Inflammatory macrophage treated with lipopolysaccharide for 4 hours (primary cell): ENCODE measurements at places on chromosomes 1 and 21.

- DNase-seq = no peak
Measured at GRCh38 chr1:247216261-247216660, 39.6 kb upstream of the VN1R5 start.

DNA sequence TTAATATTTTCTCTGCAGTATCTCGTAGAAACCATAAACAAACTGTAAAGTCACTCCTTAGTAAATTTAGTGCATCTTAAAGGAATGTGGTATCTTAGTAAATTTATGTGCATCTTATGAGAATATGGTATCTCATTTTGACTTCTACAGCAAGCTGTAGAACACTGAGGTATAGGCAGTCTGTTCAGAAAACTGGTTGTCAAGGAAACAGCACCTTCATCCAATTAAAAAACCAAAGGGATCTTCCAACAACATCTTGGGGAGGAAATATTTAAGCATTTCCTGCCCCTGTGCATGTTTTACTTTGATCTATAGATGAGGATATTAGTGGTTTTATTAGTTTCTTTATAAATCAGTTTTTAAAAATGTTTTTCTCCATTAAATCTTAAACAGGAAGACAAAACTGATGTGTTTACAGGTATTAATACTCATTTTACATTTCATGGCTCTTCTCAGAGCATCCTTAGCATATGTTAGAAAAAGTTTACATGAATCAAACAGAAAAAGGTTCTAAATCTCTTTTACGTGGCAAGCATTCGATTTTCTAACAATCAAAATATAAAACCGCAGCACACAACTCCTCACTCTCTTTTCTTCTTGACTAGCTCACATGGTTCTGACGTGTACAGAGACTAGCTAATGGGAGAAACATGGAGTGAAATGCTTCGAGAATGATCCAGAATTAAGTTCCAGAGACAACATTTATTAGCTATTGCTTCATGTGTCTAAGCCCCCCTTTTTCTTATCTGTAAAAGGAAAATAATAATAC lies 668.8 kb downstream of the PTPRC start:
- DNase-seq = no peak

- no peak for DNase-seq
Measured at GRCh38 chr1:29548091-29548490, 311.8 kb downstream of the PTPRU start.

- DNase-seq = no peak
Measured at GRCh38 chr1:107963008-107963407, 2.0 kb downstream of the VAV3 start.

DNA sequence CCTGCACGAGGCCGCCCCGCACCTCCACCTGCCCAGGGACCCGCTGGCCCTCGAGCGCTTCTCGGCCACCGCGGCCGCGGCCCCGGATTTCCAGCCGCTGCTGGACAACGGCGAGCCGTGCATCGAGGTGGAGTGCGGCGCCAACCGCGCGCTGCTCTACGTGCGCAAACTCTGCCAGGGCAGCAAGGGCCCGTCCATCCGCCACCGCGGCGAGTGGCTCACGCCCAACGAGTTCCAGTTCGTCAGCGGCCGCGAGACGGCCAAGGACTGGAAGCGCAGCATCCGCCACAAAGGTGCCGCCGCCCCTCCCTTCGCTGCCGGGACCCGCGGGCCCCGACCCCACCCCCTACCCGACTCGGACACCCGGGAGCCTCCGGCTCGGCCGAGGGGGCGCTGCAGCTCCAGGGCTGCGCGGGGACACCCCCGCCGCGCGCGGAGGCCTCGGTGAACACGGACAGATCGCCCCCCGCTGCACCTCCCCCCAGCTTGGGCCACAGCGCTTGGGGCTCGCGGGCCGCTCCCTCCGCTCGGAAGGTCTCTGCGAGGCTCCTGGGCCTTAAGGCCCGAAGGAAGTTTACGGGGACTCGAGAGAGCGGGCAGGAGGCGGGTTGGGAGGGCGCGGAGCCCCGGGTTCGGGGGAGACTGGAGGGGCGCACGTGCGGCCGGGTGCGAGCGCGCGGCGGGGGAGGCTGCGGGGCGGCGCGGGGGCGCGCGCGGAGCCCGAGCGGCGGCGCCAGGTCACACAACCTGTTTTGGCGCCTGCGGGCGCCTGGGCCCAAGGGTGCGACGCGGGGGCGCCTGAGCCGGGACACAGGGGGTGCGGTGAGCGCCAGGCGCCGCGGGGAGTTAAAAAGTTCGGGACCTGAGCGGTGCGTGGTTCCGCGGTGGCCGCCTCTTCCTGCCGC lies 1.2 kb downstream of the SAMD11 start:
- DNase-seq = peak; percentile 31

DNA sequence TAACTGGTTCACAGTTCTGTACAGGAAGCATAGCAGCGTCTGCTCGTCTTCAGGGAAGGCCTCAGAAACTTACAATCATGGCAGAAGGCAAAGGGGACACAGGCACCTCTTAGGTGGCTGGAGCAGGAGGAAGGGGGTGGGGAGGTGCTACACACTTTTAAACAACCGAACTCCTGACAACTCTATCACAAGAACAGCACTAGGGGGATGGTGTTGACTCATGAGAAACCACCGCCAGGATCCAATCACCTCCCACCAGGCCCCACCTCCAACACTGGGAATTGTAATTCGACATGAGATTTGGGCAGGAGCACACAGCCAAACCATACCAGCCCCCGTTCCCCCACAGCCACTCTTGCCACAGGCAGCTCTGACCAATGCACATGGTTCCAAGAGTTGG lies 306.3 kb upstream of the POU3F1 start:
- no peak for DNase-seq

- DNase-seq = peak; percentile 93
Measured at GRCh38 chr1:180278596-180279395, 48.7 kb downstream of the LHX4 start.

GRCh38 chr21:37762606-37763005 lies 153.7 kb downstream of the KCNJ6 start:
- no peak for DNase-seq

- peak; percentile 72 for DNase-seq
Measured at GRCh38 chr1:28248273-28249012, 10.9 kb upstream of the SESN2 start.

DNA sequence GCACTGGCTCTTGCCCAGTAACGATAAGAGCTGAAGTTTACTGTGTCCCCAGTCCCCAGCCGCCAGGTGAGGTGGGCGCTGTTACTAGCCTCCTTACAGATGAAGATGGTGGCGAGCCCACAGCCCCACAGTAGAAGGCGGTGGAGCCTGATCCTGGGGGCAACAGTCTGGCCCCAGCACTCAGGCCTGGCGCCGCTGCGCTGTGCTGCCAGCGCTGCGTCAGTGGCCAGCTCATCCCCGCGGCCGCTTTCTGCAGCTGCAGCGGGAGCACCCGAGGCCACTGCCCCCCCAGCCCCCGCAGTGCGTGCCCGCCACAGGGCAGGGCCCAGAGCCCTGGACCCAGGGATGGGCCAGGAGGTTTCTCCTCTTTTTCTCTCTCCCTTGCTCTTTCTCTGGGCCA lies 13.3 kb downstream of the H6PD start:
- no peak for DNase-seq

DNA sequence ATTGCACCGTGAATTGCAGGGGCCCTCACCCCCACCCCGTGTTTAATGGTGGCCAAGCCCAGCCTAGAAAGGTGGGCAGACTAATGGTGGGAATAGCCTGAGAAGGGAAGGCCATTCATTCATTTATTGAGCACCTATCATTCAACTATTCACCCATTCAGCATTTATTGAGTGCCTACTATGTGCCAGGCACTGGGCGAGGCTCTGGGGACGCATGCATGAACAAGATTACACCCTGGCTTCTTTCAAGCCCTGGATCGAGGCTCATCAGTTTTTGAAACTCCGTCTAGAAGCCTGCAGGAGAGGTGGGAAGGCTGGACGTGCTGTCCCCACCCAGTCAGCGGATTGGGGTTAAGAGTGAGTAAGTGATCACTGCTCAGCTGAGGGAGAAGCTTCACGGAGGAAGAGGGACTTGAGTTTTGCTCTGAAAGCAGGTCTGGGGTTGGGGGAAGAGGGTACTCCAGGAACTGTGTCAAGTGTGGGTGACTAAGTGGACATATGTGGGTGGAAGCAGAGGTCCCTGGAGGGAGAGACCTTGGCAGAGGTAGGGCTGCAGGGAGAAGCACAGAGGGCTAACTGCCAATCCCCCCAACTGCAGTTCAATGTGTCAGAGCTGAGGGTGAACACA lies 35.6 kb downstream of the MEF2D start:
- DNase-seq = no peak

- DNase-seq = peak; percentile 53
Measured at GRCh38 chr1:207619871-207620542, 24.9 kb upstream of the CR1L start.

DNA sequence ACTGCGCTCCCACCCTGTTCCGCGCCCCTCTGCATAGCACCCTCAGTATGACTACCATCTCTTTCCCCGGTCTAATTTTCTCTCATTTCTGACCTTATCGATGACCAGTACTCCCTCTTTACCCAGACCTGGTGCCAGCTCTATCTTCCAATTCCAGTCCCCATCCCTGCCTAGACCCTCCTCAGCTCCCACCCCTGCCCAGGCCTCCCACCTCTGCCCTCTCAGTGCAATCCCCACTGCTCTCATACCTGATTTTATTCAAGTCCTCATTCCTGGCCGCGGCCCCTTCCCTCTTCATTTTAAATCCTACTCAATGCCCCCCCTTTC lies 1.3 kb downstream of the USP24 start:
- no peak for DNase-seq

DNA sequence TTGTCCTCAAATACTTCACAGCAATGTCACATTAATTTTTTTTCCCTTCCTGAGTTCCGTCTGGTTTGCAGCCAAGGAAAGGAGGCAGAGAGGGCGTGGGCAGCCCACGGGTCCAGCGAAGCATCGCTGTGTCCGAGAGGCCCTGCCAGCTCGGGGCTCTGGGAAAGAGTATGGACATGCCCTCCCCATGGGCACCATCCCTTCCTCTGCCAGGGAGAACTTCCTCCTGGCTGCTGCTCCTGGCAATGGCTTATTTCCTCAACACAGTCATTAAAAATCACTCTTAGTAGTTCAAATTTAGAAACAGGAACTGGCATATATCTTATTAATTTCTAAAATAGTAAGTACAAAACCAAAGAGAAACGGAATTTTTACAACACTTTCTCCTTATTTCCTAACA lies 115.4 kb downstream of the RIPK4 start:
- peak; percentile 58 for DNase-seq

GRCh38 chr1:203131548-203132200 lies 4.1 kb downstream of the ADORA1 start:
- no peak for DNase-seq

- DNase-seq = peak; percentile 58
Measured at GRCh38 chr1:15684468-15685291, 560 bp downstream of the PLEKHM2 start.

DNA sequence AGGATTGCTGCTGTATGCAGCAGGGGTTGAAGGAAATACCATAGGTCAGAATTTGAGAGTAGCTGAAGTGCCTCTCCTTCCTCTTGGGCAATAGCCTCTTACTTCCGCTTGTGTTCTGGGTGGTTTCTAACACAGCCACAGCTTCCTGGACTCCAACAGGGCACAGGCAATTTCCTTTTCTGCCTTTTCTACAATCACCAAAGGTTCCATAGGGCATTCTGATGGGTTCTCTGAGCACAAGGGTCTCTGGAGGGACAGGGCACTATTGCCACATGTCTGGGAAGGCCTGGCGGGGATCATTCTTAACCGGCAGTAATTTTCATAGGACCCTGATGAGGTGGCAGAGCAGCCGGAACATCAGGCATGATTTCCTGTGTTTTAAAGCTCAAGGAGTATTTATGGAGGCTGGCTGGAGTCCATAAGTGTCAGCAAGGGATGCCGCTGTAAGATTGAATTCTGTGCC lies 5.5 kb upstream of the AGTRAP start:
- peak; percentile 89 for DNase-seq

- DNase-seq = no peak
Measured at GRCh38 chr1:39625009-39625408, 14.4 kb downstream of the HEYL start.

GRCh38 chr1:29925058-29925457 lies 688.7 kb downstream of the PTPRU start:
- DNase-seq = no peak

- no peak for DNase-seq
Measured at GRCh38 chr1:6935361-6935883, 150.2 kb downstream of the CAMTA1 start.

DNA sequence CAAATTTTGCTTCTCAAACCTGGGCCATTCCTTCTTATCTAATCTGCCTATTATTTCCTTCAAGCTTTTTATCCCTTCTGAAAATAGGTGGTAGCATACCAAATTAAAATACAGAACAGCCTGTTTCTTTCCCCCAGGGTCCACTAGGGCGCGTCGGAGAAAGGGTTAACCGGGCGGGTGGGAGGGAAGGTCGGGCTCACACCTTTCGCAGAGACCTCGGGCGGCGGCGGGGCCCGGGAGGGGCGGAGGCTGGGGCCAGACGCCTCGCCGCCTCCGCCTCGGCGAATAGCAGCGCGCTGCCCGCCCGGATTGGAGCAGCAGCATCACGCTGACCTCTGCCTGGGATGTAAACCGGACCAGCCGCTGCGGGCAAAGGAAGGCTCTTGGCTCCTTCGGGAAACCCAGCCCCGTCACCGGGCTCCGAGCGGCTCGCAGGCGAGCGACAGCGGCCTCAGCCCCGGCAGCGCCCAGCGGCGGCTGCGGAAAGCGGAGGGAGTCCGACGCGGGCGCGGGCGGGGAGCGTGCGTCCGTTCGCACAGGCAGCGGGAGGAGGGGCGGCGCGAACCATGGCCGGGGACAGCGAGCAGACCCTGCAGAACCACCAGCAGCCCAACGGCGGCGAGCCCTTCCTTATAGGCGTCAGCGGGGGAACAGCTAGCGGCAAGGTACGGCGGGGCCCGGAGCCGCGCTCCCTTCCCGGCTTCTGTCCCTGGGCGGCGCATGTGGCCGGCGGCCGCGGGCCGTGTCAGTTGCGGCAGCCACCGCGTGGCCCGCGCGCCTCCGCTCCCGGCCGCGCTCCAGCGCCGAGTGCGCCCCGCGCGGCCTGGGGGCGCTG lies at the start of gene UCK2:
UCK2 (plus strand) TSS at position 347 of the 835 bp plus-strand sequence; CDS start at position 567, 220 bp downstream.
- DNase-seq = peak; percentile 69

DNA sequence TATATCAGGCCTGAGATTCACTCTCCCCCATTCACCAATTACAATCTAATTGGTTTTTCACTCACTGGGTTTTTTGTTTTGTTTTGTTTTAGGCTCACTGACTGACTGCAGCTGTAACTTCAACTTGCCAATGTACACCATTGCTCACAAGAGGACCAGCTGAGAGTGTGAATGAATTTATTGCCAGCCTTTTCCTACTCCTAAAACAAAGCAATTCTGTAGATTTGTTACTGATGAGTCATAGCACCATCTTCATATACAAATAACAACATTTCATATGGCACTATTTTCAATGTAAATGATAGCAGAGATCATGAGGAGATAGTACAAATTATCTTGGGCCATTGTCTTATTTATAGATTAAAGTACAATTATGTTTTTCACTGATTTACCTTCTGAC lies 76.0 kb upstream of the DPYD start:
- no peak for DNase-seq

DNA sequence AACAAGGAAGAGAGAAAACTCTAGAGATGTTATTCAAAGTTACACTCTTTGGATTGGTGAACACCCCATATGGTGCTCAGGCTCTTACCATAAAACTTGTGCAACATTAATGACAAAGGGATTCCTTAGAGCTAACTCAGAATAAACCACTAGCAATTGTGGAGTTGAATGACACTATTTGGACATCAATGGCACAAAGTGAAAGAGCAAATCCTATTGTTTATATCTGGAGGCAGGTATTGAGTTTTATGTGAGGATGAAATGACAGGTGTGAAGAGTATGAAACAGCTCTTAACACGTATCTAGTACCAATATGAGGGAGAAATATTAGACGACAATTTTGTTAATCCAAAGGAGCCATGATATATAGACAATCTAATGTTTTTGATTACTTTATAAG lies 584.9 kb upstream of the PBX1 start:
- no peak for DNase-seq
